ENCODE measurements at places on chromosomes 6 and 20.

DNA sequence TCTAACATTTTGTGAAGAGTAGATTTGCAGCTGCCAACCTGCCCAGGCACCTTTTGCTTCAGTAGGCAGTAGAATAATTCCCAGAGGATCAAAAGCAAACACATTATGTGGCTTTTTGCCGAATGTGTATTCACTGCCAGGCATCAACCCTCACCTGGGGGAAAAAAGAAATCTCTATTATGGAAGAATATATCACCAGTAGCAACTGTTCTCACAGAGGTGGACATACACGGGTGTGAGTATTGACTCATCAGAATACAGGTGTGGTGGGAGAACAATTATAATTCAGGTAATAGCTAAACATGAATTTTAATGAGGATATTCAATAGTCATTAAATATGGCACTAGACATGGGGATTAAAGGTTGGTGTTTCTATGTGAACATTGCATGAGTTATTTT lies 910.7 kb downstream of the TFAP2A start:
- DNase-seq = no peak

DNA sequence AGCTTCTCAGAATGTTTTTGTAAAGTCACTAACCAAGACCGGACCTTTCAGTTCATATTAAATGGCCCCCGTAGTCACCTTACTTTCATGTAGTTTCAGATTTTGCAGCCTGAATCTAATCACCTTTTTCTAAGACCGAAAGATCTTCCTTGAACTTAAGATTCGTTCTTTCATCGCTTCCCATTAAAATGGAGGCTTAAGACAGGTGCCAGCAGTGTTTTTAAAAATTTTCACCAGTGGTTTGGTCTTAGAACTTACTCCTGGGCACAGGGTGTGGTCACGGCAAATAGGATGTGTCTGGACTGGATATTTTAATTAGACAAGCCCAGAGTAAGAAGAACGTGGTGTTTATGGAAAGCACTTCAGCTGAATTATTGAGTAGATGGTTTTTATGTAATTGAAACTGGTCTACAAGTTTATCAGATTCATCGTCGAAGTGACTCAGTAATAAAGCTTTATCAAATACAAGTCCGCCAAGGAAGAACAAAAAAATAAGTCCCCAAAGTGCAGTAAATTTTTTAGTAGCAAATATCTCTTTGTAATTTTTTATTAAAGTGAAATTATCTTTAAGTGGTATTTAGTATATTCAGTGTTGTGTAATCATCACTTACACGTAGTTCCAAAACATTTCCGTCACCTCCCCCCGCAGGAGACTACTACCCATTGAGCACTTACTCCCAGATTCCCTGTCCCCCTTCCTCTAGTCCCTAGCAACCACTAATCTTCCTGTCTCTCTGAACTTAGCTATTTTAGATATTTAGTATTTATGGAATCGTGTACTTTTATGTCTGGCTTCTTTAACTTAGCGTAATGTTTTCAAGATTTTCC lies 868 bp downstream of the SRSF3 start:
- peak; percentile 30 for DNase-seq

- DNase-seq = no peak
Observed at GRCh38 chr20:1198751-1199150, 4.5 kb upstream of the C20orf202 start.

DNA sequence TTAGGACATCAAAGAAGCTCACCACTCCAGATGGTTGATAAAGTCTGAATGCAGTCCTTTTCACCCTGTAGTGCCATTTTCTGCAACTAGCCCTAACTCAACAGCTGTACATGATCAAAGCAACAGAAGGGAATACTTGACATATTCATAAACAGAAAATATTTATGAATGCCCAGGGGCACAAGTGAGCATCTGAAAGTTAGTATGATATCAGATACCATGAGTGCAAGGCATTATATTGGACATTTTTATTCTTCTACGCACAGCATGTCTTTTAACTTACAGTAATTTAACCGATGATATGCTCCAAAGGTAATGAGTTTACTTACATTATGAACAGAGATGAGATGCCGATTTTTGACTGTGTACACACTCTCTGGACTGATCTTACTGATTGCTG lies 142.0 kb downstream of the MCHR2 start:
- DNase-seq = no peak

DNA sequence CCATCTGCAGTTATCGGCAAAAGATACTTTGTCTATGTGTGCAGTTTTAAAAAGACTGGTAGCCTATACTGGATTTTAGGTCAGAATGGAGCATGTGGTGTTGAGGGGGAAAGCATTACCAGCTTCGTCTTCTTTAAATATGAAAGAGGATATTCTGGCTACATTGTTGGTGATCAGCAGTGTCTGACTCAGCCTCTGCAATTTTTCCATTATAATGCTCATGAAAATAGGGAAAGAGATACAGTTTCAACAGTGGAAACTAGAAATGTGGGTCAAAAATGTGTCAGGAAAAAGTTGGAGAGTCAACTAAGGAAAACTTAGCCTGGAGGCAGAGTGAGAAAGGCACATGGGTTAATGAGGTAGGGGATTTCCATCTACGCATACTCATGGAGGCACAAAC lies 45.2 kb downstream of the HDGFL1 start:
- DNase-seq = no peak

DNA sequence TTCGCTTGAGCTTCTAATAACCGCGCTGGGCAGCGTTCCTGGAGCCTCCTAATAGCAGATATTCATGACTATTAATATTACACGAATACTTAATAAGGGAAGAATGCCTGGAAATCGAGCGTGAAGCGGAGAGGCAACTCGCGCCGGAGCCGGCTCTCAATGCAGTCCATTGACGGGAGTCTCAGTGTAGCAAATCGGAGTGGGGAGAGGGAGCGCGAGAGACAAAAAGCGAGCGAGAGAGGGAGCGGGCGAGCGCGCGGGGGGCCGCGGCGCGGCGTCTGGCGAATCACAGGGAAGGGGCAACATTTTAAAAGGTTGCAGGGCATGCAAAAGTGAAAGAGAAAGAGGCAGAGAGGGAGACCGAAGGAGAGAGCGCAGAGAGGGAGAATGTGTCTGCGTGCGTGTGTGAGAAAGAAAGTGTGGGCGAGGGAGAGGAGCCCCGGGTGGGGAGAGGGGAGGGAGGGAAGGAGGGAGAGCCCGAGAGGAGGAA lies 2.9 kb downstream of the TFAP2A start:
- DNase-seq = peak; percentile 40

DNA sequence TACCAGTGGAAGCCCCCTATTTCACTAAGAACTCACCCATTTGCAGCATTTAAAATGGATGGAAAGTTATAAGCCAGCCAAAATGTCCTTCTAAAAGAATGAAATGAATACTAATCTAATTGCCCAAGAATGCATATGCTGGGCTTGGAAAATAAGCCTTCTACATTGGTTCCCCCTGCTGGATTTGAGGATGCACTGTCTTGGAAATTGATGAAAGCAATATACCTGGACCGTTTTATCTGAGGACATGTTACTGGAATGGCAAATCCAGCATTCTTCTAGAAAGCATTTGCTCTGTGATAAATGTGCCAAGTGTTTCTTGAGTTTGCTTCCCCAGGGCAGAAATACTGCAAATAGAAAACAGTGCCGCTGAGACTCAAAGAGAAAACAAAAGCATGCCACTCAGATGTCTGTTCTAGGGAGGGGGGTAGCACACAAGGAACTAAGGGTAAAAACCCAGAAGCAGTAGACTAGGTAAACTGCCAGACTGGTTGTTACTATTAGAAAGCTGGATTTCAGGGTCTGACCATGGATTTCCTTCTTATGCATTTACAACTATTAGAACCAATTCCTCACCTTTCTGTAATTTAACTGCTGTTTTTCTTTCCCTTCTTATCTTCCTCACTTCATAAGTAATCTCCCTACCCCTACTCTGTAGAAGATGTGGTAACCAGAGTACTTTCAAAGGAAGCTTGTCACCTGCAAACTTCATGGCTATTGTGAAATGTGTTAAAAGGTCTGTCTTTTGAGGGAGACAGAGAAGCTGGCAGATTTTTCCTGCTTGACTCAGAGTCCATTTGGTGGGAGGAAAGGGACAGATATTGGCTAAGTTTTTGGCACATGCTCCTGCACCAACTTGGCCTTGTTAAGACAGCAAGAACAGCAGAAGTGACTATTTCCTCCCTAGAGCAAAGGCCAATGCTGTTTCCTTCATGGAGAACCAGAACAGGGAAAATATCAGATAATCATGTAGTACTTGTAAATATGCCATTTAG lies 642.6 kb downstream of the KIF16B start:
- DNase-seq = no peak

DNA sequence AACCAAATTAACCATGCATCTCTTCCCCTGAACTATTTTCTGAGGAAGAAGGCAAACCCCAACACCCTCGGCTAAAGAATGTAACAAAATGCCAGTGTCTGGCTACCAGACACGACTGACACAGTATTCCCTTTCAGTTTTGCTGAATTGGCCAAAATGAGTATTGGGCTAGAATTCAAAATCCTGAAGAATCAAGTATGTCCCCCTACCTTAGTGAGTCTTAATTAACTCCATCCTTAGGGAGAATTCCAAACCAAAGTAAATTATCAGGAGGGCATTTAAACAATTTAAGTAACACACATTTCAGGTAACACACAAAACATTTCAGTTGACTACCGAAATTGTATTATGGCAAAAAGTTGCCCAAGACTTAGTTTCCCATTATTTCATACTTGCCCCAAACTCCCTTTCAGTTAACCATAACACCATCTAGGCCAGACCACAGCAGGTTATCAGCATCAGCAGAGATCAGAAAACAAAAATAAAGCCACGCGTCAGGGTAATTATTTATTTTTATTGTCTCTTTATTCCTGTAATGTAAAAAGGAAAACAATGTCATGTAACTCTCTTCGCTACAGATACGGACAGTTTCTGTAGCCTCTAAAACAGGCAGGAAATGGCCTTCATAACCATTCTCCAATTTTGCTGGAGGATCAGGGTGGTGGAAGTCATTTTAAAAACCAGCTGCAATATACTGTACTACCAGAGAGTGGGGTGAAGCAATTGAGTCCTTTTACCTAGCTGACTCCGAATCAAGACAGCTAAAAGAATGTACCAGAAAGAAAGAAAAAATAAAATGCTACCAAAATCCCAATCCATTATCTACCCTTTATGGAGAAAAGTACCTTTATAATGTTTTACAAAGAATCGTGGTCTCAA lies 1.9 kb downstream of the SNX5 start:
- no peak for DNase-seq

DNA sequence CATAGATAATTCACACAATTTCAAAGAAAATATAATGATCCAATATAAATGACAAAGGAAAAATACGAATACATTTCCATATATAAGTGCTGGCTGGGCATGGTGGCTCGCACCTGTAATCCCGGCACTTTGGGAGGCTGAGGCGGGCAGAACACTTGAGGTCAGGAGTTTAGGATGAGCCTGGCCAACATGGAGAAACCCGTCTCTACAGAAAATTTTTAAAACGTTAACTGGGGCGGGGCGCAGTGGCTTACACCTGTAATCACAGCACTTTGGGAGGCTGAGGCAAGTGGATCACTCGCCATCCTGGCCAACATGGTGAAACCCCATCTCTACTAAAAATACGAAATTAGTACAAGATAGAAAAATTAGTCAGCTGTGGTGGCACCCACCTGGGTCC lies 14.9 kb upstream of the MAPK13 start:
- DNase-seq = no peak

DNA sequence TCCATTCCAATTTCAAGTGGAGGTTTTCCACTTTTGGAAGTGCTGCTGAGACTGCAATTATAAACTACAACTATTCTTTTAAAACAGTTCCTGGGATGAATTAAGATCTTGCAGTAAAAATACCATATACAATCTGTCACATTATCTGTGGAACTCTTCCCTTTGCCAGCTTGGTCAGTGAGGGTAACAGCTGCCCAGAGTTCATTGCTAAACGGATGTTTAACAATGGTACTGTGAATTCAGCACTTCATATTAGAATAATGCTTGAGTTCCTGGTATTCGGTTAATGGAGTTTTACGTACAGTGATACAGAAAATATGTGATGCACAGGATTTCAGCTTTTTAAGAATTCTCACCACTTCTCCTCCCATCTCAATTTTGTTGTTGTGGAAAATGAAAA lies 51.5 kb downstream of the KCNS1 start:
- no peak for DNase-seq

DNA sequence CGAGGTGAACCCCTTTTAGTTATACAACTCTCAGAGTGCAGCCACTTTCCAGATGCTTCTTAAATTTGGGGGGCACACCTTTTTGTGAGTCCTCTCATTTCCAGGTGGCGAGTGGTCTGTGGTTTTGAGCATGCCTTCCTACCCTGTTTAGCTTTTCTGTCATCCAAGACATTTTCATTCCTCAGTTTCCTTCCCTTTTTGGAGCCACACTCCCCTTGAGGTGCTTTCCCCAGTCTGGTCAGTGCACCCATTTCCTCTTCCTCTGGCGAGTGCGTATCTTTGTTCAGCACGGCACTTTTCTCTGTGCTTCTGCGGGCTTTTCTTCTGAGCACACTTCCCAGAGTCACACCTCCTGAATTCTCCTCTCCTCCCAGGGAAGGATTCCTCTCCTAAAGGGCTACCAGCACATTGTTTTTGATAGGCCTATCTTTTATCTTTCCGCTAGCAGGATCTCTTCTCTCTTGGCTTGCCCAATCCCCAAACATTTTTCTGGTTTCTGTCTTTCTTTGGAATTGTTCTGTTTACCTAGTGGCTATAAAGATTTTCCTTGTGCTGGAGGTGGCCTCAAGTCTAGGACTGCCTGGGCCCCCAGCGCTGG lies 1.4 kb downstream of the PHF20 start:
- DNase-seq = peak; percentile 36

GRCh38 chr6:7108964-7109836 lies 1.4 kb downstream of the RREB1 start:
- peak; percentile 37 for DNase-seq

- peak; percentile 89 for DNase-seq
Observed at GRCh38 chr6:149431905-149432775, 32.1 kb downstream of the SUMO4 start.

DNA sequence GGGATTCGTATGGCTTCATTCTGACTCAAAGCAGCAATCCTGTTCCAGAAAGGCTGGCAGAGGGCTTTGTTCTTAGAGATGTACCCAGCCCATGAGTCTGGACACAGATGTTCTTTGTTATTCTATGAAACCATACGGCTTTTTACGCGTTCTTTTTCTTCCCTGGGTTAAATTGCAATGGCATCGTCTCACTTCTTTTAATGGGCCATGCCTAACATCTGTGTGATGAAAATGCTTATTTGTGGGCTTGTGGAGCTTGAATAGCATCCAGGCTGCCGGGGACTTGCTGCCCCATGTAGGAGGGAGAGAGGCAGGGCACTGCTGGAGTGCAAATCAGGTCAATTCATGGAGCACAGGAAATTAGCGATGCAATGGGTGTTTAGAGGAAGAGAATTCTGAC lies 19.4 kb downstream of the FAM50B start:
- no peak for DNase-seq

DNA sequence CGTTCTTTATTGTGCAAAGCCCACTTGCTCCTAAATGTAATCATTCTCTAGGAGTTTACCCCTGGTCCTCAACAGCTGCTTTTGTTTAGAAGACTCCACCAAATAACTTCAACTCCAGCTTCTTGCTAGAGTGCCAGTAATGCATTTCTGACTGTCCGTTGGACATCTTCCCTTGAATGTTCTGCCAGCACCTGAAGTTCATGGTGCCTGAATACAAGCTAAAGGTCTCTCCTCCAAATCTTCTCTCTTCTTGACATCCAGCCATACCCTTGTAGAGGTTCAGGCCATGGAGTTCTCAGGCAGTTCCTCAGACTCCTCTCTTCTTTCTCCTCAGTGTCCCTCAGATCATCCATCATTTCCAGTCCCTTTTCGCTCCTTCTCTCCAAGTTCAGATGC lies 21.7 kb downstream of the PHACTR2 start:
- no peak for DNase-seq

All from activated naive CD4-positive, alpha-beta T cell treated with Interleukin-2 at 50 U/mL for 16 hours (primary cell).